AG10803 (cell line): ENCODE measurements at places on chromosomes 1 and 21.

GRCh38 chr1:30476476-30476875 lies 246.9 kb downstream of the MATN1 start:
- DNase-seq = no peak

DNA sequence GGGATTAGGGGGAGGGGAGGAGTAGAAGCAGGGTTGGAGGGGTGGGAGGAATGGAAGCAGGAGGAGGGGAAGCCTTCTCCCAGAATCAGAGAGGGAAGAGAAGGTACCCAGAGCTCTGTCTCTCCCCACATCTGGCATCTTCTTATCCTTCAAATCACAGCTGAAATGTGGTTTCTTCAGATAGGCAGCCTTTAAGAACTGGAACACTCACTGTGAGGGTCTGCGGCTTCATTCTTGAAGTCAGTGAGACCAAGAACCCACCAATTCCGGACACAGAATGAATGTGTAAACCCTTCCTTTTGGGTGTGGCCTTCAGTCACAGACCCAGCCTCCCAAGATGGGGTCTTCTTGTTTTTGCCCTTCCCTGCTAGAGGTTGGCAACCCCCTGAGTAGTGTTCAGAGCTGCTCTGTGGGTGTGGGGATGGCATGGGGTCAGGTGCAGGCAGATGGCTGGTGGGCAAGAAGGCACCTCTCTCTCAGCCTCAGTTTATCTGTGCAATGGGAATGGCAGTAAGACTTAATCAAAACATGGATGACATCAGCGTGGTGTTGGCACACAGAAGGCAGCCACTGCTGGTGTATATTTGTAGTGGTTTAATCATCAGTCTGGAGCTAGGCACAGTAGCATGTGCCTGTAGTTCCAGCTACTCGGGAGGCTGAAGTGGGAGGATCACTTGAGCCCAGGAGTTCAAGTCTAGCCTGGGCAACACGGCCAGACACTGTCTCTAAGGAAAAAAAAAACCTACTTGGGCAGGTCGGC lies 7.2 kb downstream of the FAAH start:
- DNase-seq = peak; percentile 26

DNA sequence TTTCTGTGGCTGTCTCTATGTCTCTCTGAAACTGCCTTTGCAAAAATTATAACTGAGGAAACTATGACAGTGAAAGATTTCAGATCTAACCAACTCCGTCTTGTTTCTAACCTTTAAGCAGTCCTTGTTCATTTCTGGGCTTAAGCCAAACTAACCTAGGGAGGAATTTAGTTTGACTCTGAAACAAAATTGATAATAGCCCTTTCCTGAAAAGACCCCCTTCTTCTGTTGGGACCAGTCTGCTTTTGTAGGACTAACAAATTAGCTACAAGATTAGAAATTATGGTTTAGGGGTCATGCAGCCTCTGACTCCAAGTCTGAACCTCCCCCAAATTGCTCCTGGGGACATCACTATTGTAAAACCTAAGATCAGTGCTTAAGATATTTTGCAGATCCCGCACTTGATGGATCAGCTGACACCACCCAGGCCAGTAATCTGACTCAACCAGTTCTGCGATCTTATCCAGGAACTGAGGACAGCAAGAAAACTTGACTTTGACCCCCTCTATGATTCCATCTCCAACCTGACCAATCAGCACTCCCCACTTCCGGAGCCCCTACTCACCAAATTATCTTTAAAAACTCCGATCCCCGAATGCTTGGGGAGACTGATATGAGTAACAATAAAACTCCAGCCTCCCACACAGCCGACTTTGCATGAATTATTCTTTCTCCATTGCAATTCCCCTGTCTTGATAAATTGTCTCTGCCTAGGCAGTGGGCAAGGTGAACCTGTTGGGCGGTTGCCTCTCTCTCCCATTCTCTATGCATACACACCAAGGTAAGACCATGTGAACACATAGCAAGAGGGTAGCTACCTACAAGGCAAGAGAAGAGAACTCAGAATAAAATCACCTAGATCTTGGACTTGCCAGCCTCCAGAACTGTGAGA lies 11.1 kb upstream of the TRIM63 start:
- no peak for DNase-seq

- DNase-seq = no peak
Measured at GRCh38 chr21:37547615-37548200, 181.1 kb downstream of the DYRK1A start.

DNA sequence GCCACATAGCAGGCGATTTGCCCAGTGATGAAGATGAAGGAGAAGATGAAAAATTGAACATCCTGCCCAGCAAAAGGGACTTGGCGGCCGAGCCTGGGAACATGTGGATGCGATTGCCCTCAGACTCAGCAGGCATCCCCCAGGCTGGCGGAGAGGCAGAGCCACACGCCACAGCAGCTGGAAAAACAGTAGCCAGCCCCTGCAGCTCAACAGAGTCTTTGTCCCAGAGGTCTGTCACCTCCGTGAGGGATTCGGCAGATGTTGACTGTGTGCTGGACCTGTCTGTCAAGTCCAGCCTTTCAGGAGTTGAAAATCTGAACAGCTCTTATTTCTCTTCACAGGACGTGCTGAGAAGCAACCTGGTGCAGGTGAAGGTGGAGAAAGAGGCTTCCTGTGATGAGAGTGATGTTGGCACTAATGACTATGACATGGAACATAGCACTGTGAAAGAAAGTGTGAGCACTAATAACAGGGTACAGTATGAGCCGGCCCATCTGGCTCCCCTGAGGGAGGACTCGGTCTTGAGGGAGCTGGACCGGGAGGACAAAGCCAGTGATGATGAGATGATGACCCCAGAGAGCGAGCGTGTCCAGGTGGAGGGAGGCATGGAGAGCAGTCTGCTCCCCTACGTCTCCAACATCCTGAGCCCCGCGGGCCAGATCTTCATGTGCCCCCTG lies 3.3 kb downstream of the ZBTB18 start:
- no peak for DNase-seq

DNA sequence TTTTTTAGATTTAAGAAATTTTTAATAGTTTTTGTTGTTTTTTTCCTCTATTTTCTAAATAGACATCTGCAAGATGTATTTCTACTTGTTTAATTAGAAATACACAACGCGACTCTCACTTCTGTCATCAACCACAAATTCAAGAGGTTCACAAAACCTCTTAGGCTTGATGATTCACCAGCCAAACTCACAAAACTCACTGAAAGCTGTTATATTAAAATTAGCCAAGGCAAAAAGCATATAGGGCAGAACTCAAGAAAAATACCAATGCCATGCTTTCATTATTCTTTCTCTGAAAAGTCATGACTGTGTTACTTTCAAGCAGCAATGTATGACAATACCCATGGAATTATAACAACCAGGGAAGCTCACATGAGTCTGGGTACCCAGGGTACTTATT lies 487.0 kb upstream of the RGS18 start:
- DNase-seq = no peak

- DNase-seq = no peak
Measured at GRCh38 chr1:207417076-207417475, 37.1 kb upstream of the CR2 start.

GRCh38 chr1:114314098-114314497 lies 160.4 kb upstream of the SYT6 start:
- DNase-seq = peak; percentile 60

- no peak for DNase-seq
Measured at GRCh38 chr1:159979257-159979656, 25.2 kb upstream of the SLAMF9 start.

DNA sequence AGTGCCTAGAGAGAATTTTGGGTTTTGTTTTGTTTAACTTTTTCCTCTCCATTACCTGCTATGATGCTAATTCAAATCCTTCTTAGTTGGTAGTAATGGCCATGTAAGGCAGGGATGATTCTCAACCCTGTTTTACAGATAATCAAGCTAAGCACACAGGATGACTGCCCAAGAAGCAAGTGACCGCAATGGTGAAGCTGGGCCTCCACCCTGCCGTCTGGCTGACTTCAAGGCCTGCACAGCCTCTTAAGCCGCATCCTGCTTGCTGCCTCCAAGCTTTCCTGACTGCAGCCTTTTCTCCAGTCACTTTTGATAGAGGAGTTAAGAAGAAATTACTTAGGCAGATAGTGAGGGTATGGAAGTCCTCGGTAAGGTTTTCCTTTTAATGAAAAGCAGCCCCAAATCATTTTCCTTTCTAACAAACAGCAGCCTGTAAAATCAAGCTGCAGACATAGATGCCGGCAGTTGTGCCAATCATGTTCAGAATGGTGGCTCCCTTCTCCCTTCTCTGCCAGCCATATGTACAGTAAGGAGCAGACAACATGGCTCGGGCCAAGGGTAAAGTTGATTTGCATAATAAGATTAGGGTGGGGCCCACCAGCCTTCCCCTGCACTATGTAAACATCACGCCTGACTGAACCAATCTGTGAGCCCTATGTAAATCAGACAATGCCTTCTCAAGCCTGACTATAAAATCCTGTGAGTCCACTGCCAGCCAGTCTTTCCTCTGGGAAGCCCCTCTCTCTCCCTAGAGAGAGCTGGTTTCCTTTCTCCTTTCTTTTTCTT lies 8.8 kb upstream of the CTBS start:
- DNase-seq = peak; percentile 20

- DNase-seq = peak; percentile 22
Measured at GRCh38 chr1:176987016-176987415, 177.5 kb downstream of the ASTN1 start.

DNA sequence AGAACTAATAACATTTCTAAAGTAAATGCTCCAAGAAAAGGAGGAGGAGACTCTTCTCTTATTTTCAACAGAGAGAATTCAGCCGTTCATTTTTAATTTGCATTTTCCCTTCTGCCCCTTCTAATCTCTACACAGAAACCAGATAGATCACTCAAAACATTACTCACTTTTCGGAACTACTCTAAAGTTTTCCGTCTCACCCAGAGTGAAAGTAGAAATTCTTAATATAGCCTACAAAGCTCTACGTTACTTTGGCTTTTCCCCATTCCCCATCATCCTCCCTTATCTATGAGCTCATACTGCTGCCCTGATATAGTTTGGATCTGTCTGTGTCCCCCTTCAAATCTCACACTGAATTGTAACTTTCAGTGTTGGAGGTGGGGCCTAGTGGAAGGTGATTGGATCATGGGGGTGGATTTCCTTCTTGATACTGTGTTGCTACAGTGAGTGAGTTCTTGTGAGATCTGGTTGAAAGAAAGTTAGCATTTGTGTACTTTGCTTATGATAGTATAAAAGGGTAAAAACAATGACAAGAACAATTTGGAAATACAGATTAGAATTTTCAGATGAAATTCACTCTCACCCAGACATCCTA lies 188.2 kb downstream of the AMY1C start:
- no peak for DNase-seq

GRCh38 chr1:235919127-235919832 lies 52.6 kb upstream of the LYST start:
- peak; percentile 51 for DNase-seq

DNA sequence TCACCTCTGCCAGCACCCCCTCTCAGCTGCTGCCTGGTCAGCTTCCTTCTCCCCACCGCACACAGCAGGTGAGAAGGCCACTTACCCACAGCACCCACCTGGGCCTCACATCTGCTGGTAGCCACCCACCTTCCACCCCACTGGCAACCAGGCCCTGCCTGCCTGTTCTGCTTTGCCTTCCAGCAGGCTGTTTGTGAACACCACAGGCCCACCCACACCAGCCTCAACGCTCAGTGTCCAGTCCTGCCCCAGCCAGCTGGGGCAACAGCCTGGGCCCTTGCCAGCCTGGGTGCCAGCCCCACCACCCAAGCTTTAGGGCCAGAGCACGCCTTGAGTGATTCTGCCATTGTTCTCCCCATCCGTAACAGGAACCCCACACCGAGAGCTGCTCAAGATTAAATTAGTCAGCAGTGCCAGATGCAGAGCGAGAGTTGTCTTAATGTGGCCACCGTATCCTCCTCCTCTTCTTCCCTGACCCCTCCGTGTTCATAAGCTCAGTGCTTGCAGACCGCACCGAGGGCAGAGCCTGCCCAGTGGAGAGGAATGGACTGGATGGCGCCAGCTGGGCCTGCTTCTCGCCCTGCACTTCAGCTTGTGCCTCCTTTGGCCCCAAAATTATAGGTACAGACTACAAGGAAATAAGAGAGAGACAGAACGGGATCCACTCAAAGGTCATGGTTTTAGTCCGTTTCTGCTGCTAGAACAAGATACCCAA lies 120.3 kb upstream of the COL6A1 start:
- DNase-seq = no peak

GRCh38 chr1:99986656-99987225 lies 16.9 kb downstream of the SLC35A3 start:
- no peak for DNase-seq

- no peak for DNase-seq
Measured at GRCh38 chr1:65751961-65752360, 40.7 kb upstream of the PDE4B start.

DNA sequence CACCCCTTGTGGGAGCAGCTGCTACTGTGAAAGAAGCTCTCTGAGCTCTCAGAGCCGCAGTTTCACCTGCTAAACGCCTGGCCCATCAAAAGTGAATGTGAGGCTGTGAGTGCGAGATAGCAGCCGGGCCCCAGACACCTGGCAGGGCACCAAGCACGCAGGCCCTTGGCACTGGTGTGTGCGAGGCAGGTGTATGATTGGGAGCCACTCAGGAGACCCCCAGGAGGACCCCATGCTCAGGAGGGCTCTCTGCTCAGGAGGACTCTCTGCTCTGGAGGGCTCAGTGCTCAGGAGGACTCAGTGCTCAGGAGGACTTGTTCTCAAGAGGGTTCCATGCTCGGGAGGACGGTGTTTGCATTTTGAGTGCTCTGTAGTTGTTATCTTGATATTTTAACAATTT lies 14.3 kb upstream of the ADARB1 start:
- DNase-seq = no peak

DNA sequence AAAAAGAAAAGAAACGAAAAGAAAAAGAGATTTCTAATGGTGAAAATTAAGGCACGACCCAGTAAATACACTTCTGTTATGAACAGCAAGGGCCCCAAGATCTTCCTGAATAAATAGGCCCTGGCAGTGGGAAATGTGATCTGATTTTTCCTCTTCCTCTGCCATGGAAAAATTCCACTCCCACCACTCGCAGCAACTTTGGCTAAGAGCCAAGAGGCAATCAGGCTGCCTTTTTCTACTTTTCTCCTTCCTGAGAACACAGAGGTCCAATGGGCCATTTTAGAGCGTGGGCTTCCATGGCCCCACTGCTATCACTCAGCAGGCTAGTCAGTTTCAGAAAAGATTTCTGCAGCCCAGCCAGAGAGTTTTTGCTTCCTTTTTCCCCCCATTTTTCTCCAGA lies 33.7 kb upstream of the AK4 start:
- no peak for DNase-seq

DNA sequence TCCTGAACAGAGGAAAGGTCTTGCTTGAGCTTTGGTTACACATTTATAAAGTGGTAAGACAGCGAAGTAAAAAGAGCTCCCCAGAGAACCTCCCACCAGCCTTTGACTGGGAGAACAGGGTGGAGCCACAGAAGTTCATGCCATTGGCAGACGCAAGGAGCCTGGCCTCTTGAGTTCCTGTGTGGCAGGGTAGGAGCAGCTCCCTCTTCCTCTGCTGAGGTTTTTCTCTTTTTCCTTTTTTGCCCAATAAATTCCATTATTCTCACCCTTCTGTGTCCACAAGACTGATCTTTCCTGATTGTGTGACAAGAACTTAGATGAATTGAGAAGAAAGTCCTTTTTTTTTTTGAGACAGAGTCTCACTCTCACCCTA lies 4.3 kb downstream of the THEM4 start:
- no peak for DNase-seq

GRCh38 chr1:240607006-240607405 lies 4.9 kb downstream of the GREM2 start:
- no peak for DNase-seq

GRCh38 chr1:183585038-183585437 lies 5.2 kb downstream of the NCF2 start:
- no peak for DNase-seq
